ENCODE measurements at places on chromosomes 3 and 15.

DNA sequence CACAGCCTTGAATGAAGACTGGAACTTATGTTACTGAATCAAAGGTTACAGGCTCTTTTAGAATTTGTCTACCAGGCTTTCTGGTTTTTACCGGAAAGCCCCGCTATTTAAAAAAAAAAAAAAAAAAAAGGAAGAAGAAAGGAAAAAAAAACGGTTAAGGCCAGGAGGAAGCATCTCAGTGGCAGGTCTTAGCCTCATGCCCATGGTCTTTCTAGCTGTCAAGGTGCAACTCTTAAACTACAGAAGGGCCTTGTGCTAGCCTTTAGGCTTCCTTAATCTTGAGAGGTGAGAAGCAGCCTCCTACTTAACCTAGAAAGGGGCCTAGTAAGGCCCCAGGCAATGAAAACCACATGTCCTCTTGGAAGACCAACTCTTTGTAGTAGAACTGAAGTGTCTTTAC is 77.5 kb downstream of the TBC1D5 start:
- no peak for DNase-seq

GRCh38 chr15:47820747-47821319 is 103.5 kb downstream of the SEMA6D start:
- no peak for DNase-seq

DNA sequence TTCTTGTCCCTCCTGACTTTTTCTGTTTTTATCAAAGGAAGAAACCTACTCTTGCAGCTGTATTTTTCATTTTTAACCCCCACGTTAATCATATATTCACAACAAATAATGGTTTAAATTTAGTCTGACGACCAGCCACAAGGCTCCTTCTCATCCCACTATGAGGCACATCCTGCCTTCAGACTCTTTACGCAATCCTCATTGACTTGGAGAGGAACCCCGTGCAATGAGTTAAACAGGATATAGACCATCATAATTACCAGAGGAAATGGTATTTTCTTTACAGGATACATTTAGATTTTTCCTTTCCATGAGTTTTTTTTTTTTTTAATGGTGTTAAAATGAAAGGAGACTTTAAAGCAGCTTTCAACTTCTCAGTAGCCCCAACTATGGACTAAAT is 68.5 kb downstream of the WWTR1 start:
- peak; percentile 70 for DNase-seq

DNA sequence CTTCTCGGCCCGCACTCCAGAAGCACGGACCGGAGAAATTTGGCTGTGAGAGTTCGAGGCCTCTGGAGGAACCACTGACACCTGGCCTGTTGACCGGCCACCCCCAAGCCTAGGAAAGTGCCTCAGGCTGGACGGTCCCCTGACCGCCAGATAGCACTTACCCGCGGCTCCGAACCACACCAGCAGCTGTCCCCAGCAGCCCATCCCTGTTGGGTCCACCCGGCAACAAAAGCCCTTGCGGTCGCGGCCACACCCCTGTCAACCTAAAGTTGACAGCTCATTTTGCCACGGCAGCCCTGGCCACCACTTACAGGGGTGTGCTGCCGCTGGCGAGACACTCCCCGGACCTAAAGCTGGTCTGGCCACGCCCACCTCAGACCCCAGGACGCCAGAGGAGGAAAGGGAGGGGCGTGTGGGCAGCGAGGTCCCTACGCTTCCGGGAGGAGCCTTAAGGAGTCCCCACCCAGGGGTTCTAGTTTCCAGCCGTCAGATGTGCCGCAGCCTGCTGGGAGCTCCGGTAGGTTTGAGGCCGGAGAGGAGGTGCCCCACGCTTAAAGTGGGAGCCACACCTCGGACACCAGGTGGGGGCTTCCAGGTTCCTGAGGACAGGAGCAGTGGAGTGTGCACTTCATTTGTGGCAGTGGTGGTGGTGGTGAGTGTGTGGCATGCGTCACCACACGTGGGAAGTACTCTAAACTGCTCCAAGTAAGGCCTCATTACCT is at the start of gene LTK:
TSS of gene LTK (minus strand) at position 322 of the 722 bp plus-strand sequence. CDS start at position 204, 118 bp downstream.
- peak; percentile 38 for DNase-seq

DNA sequence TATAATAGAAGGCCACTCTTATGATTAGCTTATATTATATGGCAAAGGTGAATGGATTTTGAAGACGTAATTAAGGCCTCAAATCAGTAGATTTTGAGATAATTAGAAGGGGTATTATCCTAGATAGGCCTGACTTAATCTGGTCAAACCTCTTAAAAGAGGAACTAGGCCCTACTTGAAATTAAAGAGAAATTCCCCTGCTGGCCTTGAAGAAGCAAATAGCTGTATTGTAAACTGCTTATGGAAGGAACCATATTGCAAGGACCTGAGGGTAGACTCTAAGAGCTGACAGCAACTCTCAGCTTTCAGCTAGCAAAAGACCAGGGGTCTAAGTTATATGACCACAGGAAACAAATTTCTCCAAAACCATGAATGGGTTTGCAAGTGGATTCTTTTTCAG is 219.0 kb upstream of the ONECUT1 start:
- DNase-seq: no peak

DNA sequence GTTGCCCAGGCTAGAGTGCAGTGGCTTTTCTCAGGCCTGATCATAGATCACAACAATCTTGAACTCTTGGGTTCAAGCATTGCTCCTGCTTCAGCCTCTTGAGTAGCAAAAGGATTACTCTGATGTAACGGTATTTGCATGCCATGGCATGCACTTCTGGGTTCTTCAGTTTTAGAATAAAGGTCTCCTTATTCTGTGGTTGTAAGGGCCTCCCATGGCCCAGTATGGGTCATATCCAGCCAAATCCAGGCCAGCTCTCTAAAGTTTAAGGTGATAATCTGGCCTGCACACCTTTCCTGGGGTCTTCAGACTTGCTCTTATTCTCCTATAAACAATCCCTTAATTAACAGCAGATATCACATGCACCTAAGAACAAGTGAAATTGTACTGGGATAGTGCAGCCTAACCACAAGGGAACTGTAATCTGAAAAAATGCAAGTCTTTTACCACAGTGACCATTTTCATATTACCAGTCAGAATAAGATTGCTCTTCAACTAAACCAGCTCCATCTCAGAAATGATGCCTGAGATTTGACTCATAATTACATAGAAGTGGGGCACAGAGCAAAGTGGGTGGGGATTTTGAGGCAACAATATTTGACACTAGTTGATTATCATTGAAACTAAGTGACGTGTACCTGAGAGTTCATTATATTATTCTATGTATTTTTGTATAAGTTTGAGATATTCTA is 25.4 kb downstream of the COMMD2 start:
- DNase-seq: no peak

DNA sequence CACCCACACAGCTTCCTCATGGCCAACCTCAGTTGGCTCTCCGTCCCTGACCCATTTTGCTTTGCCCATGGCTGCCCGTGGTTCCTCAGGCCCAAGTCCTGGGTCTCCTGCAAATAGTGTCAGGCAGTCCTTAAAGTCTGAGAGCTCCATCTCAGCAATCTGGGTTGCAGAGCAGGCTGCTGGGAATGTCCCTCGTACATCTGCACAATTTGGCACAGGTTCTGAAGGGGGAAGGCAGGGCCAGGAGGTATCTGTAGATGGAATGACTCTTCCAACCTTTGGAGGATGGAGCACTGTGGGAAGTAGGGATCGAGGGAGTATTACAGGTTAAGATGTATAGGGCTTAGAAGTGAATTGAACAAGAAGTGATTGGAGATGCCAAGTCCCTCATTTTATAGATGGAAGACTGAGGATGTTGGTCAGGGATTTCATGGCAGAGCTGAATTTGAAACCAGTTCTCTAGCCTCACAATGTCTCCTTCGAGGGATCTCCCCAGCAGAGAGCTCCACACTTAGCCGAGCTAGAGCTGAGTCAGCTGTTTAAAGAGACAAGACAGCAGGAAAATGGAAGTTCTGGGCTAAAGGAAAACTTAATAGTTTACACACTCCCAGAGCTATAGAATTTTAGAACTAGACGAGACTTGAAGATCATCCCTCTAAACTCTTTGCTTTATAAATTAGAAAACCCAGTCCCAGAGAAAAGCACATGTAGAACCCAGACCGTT is 9.2 kb downstream of the CKMT1A start:
- DNase-seq: no peak

DNA sequence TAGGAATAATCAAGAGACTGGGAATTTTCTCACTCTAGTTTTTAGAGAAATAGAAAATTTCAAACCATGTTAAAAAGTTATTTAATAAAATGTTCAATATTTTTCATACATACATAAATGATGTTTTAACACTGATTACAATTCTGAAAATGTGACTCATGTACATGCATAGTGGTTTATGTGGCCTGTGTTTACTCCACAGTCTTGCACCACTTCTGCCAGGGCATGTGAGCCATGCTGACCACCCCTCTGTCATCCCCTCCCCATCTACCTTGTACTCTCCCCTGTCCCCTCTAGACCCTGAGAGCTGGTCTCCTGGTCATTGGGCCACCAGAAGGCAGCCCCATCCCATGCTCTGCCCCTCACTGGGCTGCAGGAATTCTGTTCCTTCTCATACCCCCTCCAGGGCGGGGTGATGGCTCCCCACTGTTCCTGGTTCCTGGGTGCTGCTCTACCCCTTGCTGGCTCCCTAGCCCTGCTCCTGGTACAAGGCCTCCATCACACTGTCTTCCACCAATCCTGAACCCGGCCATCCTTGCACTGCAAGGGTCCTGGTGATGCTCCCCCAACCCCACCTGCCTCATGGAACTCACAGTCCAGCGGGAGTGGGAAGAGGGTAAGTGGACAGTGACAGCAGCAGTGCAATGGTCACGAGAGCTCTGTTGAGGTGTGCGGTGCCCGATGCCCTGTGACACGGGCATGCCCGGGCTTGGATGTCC is 24.2 kb upstream of the SLC41A3 start:
- DNase-seq: no peak

DNA sequence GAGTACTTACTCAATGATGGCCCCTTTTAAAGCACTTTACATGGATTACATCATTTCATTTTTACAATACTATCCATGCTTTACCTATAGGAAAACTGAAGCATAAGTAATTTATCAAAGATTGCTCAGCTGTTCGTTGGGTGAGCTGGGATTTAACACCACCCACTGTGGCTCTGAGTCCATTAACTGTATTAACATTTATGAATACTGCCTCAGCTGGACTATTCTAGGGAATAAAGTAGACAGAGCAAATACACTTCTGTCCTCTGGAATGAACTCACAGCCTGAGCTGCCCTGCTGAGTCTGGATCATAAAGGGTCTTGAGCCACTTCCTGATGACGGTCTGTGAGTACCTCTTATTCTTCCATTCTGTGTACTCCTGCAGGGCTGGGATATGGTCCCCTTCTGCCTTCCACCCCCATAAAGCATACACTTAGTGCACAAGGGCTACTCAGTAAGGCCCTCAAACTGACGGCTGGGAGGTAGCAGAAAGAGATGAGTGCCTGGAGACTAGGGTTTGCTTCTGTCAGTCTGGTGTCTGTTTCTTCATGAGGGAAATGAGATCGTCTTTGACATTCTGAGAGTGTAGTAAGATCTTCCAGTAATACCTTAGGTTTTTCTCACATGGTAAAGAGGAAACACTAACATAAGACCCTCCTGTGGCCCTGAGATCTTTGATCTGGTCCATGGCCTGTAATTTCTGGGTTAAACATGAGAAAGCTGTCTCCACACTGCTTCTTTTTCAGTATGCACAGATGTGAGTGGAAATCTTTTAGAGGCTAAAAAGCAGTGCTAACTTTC is 12.6 kb upstream of the ST6GAL1 start:
- DNase-seq: no peak

DNA sequence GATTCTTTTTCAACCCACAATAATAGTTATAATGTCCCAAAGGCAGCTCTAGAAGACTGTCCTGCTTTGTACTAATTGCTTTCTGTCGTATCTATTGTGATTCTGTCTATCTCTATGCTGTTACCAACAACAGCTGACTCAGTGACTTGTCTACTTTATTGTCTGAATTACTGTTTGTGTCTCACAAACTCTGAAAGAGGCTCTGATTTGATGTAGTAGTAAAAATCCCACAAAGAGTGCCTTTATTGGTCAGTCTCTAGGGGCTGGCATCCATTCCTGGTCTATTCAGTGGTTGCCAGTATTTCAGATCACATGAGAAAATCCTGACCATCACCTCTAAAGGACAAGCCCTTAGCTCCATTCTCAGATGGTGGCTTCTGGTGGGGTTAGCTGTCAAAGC is 254.2 kb downstream of the NSUN3 start:
- DNase-seq: no peak

DNA sequence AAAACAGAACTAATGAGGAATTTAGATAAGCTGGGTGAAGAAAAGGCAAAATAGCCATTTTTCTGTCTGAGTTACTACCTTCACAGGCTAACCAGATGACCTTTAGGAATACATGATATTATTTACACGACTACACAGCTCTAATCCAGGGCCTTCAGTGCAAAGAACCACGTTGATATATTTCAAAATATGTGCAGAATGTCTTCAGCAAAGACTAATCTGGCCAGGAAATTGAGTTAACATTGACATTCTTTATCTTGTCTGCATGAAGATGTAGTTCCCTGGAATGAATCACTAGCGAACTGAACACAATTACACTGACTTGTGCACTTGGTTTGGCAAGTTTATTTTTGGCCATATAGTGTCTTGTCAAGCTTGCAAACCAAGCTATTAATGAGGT is 41.5 kb downstream of the PDHB start:
- DNase-seq: no peak

GRCh38 chr3:112804021-112804420 is 42.6 kb downstream of the CD200R1L start:
- no peak for DNase-seq

GRCh38 chr3:123586131-123586530 is 1.3 kb upstream of the HACD2 start:
- peak; percentile 66 for DNase-seq

DNA sequence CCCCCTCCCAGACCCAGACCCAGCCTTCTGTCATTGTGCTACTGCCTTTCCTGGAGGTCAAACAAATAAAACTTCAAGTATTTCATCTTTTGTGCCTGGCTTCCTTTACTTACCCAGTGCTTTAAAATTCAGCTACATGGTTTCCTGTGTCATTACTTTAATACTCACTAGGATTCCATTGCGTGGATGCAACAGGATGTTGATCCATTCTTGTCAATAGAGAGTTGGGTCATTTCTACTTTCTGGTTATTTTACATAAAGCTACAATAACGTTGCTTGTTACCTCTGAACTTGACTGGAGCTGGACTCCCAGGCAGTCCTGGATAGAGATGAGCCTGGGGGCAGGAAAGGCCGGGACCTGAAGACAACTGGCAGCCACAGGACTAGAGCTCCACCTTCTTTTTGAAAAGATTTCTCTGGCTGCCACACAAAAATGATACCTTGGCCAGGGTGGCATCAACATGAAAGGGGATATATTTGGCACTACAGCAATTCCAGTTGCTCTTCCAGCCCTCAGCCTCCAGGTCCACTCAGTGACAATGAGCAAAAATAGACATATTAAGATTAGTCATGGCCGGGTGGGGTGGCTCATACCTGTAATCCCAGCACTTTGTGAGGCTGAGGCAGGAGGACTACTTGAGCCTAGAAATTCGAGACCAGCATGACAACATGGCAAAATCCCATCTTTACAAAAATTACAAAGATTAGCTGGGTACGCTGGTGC is 23.3 kb upstream of the HEG1 start:
- no peak for DNase-seq
